ENCODE measurements at places on chromosomes 2 and 18. TPM values are rescaled to one million over a fixed set of nuclear protein-coding genes. Genes with fewer than 3 reads are reported as not detected.

DNA sequence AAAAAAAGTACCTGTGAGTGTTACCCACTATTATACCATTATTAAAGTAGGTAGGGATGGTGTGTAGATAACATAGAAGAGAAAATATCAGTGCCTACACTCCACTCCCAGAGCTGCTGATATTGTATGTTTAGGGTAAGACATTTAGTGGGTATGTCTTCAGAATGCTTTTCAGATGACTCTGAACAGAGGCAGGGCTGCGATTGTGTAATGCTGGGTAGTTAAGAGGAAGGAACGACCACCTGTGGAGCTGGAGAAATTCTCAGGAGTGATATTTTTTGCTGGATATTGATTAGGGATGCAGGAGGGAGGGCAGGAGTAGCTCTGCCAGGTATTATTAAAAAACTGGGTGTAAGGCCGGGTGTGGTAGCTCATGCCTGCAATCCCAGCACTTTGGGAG is 2.8 kb downstream of the CNOT11 start:
- no peak for DNase-seq

GRCh38 chr2:28338046-28338817 is 54.4 kb upstream of the FOSL2 start:
- peak; percentile 68 for DNase-seq

DNA sequence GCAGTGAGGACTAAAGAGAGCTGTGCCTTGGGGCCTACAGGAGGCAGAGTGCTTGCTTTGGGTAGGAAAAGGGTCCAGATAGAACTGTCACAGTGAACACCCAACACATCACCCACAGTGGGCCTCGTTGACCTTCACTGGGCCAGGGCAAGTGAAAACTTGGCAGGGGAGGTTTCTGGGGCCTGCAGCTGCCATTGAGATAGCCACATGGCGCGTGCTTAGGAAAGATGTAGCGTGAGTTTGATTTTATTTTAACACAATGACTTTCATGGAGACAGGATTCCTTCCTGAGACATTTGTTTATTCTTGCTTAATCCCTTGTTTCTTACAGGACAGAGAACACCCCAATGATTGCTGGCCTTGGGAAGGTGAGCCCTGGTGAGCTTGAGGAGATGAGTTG is 9.3 kb upstream of the ESPNL start:
- peak; percentile 4 for DNase-seq

- DNase-seq = no peak
These were observed 95.8 kb downstream of the KYNU start for GRCh38 chr2:142973160-142973821.

DNA sequence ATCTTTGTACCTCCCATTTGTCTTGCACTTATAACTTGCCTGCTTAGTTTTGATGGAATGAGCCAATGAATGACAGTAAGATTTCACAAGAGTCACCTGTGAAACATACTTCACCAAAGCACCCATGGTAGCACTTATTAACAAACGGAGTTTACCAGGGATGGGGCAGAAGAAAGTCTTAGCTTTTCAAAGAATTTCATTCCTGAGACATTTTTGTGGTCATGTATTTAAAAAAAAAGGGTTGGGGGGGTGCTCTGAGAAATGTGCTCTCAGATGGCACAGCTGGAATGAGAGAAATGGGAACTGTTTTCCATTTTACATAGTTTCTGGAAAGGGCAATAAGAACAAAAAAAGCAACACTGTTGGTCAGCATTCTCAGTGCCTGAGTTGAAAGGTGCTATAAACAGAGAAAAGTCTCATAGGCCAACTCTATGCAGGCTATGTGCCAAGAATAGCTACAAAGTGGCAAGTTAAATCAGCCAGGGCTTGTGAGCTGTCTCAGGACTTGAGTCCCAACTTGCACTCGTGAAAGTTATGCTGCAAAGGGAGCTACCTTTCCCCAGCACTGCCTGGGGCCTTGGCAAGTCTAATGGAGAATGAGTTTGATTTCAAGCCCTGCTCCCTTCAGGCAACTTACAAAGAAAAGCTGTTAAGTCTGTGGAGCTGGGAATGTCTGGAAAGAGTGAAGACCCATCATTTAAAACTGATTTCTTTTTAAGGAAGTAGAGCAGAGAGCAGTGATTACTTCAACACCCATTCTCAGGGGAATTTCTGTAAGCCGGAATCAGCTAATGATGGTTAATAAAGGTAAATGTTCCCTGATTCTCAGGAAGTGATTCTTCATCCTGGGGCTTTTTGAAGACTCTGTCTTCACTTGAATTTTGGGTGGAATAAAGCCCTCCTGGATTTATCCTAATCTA is 170.6 kb downstream of the SLC8A1 start:
- DNase-seq = no peak

DNA sequence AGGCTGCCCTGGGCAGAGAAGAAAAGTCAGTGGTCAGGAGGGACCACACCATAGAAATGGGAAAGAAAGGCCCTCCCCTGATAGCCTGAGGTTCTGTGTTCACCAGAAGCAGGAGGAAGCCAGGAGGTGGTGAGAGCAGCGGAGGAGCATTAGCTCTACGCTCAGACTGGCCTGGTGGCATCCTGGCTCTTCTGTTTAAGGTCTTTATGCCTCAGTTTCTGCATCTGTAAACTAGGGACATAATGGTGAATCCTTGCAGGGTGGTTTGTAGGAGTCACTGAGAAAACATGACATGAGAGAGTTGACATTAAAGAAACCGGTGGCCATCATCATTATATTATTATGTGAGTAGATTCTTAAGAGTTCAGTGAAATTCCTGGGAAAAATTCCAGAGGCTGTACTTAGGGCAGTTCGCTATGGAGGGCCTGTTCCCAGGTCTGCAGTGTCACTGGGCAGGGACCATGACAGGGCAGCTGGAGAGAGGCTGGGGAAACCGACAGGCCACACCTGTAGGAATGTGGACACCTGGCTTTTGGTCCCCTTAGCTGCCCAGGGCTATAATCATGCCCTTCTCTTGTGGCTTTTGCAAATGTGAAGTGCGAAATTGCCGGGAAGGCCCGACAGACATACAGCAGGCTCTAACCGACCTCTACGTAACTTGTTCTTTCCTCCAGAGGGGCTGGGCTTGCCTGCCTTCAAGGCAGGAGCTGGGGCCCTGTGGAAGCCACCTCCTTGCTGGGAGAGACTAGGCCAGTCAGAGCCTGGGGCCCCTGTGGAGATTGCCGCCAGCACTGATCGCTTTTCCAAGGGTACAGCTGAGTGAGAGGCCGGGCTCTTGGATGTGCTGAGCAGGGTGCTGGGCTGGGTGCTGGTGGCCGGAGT is 31.0 kb downstream of the GLI2 start:
- no peak for DNase-seq

TCF23 gene
- not detected for total RNA-seq

GRCh38 chr2:40230707-40231432 is 221.0 kb downstream of the SLC8A1 start:
- DNase-seq = no peak

GRCh38 chr2:80354858-80355257 is 50.3 kb upstream of the LRRTM1 start:
- DNase-seq = no peak

- DNase-seq = no peak
These were observed 249.2 kb downstream of the NBAS start for GRCh38 chr2:15311926-15312325.

DNA sequence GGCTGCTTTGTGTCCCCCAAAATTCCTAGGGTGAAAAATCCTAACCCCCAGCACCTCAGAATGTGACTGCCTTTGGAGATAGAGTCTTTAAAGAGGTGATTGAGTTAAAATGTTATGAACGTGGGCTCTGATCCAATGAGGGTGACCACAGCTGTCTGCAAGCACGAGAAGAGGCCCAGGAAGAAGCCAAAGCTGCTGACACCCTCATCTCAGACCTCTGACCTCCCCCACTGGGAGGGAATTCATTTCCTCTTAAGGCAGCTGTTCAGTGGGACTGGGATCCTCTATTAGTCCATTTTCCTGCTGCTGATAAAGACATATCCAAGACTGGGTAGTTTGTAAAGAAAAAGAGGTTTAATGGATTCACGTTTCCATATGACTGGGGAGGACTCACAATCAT is 544.4 kb downstream of the DCDC2C start:
- no peak for DNase-seq

CRYBA2 gene
- not detected for total RNA-seq

CLEC4F gene
- 0.88 TPM for total RNA-seq

PFN4 gene
- total RNA-seq = not detected

GRCh38 chr18:13989199-13989598 is 73.9 kb upstream of the MC2R start:
- DNase-seq = no peak
